ENCODE measurements at places on chromosomes 2 and 18.

- no peak for DNase-seq
Observed at GRCh38 chr2:133985563-133985962, 268.3 kb upstream of the MGAT5 start.

DNA sequence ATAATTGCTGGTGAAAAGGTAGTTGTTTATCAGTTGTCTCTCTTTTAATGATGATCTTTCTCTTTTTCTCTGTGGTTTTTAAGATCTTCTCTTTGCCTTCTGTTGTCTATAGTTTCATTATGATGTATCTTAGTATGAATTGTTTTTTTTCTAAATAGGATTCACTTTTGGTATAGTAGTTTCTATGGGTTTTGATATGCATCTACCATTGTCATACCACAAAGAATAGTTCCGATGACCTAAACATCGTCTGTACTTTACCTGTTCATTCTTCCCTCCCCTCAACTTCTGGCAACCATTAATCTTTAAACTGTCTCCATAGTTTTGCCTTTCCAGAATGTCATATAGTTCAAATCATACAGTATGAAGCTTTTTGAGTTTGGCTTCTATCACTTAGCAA lies 19.6 kb downstream of the RDH14 start:
- DNase-seq: no peak

DNA sequence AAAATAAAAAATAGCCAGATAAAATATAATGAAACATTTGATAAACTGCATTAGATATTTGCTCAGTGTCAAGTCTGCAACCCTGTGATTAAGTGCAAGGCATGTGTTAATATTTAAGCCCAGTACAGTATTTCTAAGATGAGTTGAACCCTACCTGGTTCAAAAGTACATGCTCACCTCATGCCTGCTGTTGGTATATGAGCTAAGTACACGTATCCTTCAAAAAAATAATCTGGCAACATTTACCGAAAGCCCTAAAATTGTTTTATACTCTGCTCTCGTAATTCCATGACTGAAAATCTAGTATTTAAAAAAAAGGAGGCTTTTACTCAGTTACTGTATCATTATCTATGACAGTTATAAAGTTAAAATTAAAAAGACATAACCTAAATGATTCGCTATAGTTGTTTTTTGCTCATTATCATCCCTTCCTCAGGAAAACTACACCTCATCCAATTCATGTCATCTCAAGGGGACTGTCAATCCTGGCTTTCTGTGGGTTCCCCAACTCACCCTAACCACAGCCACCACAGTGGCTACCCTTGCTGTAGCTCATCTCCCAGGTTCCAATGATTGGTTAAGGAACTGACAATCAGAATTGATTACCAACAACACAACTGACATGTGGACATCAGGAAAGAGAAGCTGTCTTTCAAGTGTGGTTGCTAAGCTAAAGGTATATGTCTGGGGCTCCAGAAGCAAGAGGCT lies 10.6 kb downstream of the TLK1 start:
- DNase-seq: no peak

GRCh38 chr2:200426754-200427153 lies 83.1 kb downstream of the KCTD18 start:
- no peak for DNase-seq

DNA sequence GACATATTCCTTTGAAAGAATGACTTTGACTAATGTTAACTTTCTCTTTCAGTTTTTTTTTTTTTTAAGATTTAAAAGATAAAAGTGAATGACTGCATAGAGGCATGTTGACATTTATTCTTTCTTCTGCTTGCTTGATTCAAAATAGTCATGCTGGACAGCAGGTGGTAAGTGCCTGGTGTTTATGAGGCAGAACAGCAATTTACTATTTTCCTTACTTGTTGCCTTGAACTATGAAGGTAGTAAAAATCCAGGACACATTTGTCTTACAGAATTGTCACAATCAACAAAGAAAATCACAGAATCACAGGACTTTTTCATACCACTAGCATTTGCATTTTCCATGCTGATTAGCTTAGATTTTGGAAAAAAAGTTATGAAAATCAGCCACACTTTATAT lies 388.3 kb downstream of the CTNNA2 start:
- DNase-seq: no peak

- DNase-seq: no peak
Observed at GRCh38 chr18:63476668-63477067, at the start of gene SERPINB5. TSS of gene SERPINB5 (plus strand) at chr18:63476958. CDS start at chr18:63484429, 7,471 bp downstream.

GRCh38 chr2:23698116-23698693 lies 228.7 kb downstream of the ATAD2B start:
- DNase-seq: no peak

DNA sequence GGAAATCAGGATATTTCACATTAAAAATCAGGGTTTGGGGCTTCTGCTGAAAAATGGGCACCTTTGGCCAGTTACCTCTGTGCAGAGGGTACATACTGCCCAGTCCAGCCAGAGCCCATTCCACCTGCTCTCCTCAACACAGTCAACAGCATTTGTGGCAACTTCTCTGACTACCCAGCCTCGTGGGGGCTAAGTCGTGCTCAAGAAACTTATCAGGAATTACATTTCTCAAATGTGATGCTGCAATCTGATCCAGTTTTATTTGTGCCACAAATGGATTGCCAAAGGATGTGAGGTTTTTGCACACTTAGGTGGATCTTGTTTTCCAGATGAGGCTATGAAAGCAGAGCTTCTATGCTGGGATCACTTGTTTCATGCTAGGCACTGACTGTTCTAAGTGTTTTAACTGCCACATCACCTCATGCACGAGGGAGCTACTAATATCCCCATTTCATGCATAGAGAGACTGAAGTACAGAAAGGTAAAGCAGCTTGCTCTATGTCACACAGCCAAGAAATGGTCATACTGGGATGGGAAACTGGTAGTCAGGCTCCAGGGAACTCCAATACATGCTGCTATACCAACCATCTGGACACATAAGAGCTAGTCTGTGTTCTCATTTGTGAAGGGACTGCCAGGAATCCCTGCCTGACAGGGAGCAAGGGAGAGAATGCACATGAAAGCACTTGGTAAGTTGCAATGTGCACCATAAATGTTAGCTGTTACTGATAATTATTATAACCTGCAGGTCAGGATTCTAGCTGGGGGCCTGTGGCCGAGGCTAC lies 89.0 kb upstream of the HK2 start:
- no peak for DNase-seq

DNA sequence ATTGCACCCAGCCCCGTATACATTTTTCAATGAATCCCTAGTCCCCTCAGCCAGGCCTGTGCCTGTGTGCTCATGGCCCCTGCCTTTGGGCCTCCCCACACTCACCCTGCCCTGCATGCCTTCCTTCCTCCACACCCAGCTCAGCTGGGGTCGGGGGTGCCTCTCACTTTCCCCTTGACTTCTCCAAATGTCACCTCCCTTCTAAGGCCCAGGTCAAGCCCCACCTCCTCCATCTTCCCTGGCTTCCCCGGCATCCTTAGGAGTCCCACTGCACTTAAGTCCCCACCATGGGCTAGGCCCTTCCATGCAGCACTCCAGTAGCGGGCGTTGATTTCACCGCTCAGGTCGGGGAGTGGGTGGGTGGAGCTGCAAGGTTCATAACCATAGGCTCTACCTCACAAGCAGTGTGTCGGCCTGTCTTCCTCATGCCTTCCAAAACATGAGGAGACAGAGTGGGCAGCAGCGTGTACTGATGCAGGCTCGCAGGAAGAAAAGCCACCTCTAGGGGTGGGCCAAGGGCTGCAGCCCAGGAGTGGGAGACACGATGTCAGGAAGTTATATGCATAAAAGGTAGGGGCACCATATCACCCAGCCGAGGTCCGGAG lies 47.7 kb downstream of the DNMT3A start:
- no peak for DNase-seq

DNA sequence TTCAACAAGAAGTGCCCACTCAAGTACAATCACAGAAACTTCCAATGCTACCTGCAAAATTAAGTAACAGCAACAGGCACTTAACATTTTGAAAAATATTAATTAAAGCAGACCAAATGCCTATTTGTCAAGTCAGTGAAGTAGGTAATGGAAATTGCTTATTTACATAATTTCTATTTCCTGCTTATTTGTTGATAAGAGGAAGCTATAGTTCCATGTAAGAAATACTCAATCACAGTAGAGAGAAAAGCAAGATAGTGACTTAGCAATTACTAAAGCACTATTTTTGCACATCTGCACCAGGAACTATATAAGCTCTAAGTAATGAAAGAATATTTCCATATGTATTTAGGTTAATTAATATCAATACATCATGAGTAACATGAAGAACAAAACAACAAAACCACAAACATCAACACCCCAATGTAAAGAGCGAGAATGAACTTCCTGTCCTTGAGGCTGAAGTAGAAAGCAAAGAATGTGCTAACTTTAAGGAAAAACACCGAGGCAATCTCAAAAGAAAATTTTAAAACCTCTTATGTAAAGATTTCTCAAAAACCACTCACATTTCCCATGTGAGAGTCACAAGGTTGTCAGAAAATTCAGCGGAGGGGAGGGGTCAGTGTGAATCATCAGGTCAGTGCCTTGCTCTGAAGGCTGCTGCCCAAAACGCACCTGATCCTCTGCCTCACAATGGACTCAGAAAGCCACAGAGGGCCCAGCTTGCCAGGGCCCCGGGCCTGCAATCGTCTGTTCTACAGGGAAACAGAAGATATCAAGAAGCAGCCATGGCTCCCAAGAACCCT lies 12.5 kb downstream of the NPC1 start:
- DNase-seq: no peak

- DNase-seq: no peak
Observed at GRCh38 chr2:241105641-241106040, 3.6 kb upstream of the MTERF4 start.

- DNase-seq: no peak
Observed at GRCh38 chr18:63892566-63892965, 5.1 kb downstream of the SERPINB2 start.

DNA sequence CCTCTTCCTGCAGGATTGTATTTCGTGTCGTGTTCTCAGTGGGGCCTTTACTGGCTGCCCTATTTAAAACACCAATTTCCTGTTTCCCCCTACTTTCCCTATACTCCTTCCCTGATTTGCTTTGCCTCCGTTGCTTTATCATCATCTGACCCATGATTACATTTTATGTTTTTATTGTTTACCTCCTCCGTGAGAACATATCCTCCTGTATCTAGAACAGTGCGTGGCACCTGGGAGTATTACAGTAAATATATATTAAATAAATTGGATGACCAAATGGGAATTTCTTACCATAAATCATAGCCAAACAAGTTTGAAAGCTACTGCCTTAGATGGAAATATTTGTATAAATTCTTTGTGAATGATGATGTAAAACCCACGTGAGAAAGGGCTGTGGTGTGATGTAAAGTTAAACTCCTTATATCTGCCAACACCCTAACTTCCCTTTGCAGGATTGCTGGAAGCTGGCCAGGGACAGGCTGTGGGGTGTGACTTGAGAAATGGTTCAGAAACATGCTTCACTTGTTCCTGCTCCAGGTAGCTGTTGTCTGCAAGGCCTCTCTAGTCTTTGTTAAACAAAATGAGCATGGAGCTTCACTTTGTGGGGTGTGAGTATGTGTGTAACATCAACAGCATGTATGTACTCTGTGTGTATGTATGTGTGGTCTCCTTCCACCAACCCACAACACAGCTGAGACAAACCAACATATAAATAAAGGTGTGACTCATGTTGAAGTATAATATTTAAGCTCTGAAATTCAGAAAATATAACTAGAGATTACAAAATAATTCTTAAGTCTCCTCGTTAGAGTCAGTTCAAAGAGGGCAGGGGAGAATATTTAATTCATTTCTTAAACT lies 40.3 kb downstream of the LHCGR start:
- no peak for DNase-seq

GRCh38 chr18:24662412-24662821 lies 202.0 kb downstream of the HRH4 start:
- DNase-seq: no peak

GRCh38 chr2:10919771-10920621 lies 8.3 kb downstream of the KCNF1 start:
- DNase-seq: no peak

DNA sequence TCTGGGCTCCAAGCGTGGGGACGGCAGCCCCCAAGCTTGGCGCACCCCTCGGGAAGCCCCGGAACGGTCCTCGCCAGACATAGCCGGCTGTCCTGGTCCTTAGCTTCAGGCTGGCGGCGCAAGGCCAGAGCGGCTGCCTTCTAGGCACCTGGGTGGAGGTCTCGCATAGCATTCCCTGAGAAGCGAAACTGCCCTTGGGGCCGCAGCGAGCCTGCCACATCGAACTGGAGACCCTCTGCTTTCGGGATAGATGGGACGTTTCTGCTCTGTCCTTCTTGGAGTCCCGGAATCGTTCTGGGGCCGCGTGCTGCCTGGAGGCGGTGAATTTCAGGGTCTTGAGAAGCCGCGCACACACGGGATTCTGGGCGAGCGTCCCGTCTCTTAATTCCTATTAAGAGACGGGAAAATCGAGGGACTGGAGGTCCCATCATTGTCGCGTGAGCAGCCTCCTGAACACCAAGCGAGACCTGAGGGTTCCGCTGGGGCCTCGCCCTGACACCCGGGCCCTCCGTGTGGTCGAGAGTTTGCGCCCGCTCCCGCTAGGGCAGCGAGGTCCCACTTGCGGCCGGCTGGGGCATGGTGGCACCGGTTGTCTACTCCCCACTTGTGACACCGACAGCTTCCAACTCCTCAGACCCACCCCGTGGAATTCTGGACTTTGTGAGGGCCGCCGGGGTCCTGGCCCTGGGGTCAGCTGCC lies 9.7 kb upstream of the EN1 start:
- DNase-seq: no peak

GRCh38 chr2:70204452-70204851 lies 13.6 kb upstream of the C2orf42 start:
- DNase-seq: no peak

DNA sequence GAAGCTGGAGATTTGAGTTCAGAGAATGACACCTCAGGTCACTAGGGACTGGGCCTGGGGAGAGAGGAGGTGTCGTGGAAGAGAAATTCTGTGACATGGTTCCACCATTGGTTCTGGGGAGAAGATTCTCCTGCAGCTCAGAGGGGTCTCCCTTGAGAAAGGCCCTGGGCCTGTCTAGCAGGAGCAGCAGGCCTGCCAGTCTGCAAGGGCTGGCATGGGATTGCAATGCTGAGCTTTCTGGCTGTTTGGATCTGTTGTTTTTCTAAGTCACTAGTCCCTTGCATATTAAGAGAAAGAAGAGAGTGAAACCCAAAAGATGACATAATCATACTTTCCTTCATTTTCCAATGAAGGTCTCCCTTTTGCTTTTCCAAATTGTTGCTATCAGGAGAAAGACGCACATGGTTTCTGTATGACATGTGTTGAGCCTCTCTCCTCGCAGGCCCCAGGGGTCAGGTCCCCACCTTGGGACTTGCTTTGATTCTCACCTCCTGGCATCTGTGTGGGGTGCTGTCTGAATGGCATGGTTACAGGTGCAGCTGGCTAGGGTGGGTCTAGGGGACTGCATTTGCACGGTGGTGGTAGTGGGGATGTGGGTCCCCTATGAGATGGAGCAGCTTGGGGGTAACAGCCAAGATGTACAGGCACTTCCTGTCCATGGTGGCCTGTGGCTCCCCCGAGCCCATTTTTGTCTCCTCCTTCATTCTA lies 117.8 kb downstream of the GLI2 start:
- no peak for DNase-seq
